Left hindlimb (tissue), 1 donor: ENCODE measurements at places on chromosomes 6 and 20.

DNA sequence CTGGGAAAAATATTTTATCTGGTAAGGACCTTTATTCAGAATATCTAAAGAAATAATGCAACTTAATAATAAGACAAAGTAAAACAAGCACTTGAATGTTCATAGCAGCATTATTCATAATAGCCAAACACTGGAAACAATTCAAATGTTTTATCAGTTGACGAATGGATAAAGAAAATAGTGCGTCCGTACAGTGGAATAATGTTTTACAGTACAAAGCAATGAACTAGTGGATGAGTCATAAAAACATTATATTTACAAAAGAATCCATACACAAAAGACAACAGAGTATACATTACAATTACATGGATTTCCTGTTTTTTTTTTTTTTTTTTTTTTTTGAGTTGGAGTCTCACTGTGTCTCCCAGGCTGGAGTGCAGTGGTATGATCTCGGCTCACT, 12.7 kb downstream of the SMAP1 start:
- DNase-seq, result no peak

- no peak for DNase-seq
Observed at GRCh38 chr6:77686931-77687330, 34.1 kb downstream of the MEI4 start.

- DNase-seq, result no peak
Observed at GRCh38 chr6:165774903-165775601, 112.0 kb upstream of the PDE10A start.

DNA sequence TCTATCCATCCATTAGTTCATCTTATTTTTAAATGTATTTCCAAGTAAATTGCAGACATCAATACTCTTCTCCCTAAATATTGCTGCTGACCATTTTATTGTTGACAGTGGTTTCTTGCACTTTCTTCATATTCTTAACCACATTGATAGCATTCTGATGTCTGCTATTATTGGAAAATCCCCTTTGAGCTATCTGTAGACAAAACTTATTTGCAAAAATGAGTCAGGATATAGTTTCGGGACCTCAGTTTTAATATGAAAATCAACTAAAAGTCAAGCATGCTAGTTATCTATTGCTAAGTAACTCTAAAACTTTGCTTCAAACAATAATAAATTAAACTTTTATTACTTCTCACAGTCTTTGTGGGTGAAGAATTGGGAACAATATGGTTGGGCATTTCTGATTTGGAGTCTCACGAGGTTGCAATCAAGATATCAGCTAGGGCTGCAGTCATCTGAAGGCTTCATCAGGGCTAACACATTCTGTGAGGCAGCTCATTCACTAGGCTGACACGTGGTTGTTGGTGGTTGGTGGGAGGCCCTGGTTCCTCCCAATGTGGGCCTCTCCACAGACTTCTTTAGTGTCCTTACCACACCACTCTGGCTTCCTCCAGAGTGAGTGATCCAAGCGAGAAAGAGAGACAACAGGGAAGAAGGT, 32.7 kb downstream of the CD109 start:
- no peak for DNase-seq
